Stimulated activated naive CD4-positive, alpha-beta T cell treated with Interleukin-2 at 50 U/mL for 16 hours (primary cell): ENCODE measurements at places on chromosomes 13 and 19.

DNA sequence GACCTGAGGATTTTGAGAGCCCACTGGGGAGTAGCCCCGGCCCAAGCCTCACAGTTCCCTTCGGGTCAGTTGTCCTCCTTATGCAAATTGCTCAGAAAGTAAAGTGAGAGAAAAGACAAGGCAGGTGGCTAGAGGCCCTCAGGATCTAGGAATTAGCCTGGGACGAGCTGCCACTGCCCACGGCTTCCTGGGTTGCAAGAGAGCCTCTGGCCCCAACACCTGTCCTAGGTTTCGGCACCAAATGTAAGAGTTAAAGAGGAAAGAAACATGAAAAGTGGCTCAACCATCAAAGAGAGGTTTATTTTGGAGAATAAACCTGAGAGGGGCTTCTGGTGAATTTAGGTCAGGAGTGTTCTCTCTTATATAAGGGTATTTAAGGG, 25.6 kb downstream of the TMEM255B start:
- no peak for DNase-seq

DNA sequence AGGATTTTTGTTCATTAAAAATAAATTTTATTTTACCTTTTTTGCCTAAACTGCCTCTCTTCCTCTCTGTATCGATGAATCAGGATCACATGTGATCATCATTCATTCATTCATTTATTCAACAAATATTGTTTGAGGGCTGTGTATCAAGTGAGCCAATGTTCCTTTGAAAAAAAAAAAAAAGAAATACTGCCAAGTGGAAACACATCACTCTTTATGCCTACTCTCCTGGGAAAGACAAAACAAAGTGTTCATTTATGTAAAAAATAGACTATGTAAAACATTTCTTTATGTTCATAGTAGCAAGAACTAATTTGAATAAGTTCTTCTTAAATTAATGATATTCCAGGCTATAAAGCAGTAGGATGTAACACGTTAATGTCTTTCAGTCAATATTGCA, 233.1 kb downstream of the POSTN start:
- DNase-seq = no peak

GRCh38 chr13:79525064-79525857, 44.3 kb downstream of the NDFIP2 start:
- DNase-seq = no peak

DNA sequence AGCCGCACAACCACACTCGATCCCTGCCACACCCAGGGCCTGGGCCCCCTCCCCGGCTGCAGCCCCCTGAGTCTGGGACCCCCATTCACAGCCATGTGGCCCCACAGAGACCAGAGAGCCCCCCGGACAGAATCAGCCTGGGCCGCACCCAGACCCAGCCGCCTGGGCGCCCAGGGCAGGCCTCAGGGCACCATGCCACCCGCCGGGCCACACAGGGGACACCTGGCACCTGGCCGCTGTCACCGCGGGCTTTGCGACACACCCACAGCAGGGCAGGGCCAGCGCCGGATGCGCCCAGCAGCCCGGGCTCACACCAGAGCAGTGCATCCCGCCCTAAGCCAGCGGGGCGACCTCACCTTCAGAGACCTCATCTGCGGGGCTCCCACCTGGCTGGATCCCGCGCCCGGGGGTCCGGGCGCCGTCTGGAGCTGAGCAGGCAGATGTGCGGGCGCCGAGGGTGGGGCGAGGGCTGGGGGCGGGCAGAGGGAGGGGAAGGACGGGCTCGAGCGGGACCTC, 443 bp downstream of the TBXA2R start:
- DNase-seq = no peak

DNA sequence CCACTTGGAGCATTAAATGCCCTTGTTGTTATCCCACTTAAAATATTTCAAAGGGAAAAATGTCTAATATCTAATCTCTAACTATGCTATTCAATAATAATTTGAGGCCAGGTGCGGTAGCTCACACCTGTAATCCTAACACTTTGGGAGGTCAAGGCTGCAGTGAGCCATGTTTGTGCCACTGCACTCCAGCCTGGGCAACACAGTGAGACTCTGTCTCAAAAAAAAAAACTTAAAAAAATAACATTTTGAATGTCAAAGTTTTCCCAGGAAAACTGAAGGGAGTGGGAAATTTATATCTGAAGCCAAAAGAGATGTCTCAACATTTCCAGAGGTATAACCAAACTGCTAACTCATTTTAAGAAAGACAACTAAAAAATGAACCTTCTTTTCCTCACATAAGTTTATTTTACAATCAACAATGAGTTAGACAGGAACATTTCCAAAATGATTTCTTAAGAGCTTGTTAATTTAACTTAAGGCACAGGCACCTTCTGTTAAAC, 47.9 kb downstream of the CAB39L start:
- no peak for DNase-seq

- no peak for DNase-seq
Observed at GRCh38 chr13:59373341-59373740, 790.4 kb downstream of the DIAPH3 start.

GRCh38 chr19:13995017-13995728, 10.9 kb downstream of the RFX1 start:
- no peak for DNase-seq

- DNase-seq = no peak
Observed at GRCh38 chr19:388691-389090, 20.3 kb downstream of the C2CD4C start.

GRCh38 chr19:41225238-41226052, 6.4 kb downstream of the AXL start:
- peak; percentile 60 for DNase-seq

- no peak for DNase-seq
Observed at GRCh38 chr19:2334986-2335846, 6.7 kb downstream of the SPPL2B start.

- DNase-seq = no peak
Observed at GRCh38 chr19:3983542-3983914, 1.7 kb downstream of the EEF2 start.
